ENCODE measurements at places on chromosomes 3 and 15.

DNA sequence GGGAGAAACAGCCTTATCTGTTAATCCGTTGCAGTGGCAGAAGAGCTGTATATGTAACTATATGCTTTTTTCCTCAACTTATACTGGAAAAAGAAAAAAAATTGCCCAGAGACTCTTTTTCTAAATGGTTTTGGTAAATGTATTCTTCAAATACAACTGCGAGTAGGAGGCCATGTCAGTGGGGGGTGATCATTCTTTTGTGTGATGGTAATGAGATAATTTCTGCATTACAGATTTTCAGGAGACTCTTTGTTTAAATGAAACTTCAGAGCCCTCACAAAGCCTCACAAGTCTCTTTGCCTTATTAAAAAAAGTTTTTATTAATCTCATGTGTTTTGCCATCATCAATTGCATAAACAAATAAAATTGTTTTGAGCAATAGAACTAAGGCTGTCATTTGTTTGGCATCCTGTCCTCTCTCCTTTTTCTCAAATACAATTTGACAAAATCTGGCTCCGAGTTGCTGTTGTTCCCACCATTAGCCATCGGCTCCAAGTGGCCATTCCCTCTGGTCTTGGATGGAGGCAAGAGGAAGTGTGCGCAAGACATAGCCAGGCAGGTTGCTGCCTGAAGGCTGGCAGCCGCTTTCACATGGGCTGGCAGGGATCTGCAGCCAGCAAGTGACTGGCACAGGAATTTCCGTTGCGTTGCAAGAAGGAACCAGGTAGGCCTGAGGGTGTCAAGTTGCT is 116.7 kb downstream of the FNDC3B start:
- DNase-seq = no peak

DNA sequence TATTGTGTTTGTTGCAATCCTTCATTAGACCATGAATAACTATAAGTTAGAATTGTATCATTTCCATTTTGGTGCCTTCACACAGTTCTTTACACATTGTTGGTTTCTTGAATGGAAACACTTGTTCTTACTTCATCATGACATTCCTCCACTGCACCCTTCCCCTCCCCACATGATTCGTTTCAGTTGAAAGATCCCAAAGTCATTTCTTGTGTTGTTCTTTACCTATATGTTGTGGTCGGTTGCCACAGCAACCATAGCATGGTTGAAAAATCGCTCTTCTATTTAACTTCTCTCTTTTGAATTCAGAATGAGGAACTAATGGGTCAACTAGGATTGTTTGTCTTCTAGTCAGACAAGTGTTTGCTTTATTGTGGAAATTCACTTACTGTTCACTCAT is 103.3 kb downstream of the IL1RAP start:
- DNase-seq = no peak

- DNase-seq = no peak
Observed at GRCh38 chr15:65212097-65212496, 824 bp upstream of the CILP start.

GRCh38 chr15:60318216-60318867 is 79.4 kb downstream of the ANXA2 start:
- no peak for DNase-seq

DNA sequence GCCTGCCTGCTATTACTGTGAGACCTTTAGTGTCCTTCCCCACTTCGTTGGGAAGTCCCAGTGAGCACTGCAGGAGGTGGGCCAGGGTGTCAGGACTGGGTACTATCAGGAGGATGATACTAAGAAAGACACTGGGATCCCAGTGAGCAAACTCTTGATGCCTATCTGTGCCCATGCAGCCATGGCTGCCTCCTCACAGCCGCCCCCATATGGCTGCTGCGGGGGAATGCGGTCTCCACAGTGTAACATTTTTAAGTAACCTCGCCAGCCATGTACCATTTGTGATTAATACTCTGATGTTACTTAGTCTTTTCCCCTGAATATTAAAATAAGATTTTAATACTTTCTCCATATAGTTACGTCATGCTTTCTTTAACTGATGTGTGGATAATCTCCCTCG is 312.2 kb downstream of the RYR3 start:
- DNase-seq = no peak

DNA sequence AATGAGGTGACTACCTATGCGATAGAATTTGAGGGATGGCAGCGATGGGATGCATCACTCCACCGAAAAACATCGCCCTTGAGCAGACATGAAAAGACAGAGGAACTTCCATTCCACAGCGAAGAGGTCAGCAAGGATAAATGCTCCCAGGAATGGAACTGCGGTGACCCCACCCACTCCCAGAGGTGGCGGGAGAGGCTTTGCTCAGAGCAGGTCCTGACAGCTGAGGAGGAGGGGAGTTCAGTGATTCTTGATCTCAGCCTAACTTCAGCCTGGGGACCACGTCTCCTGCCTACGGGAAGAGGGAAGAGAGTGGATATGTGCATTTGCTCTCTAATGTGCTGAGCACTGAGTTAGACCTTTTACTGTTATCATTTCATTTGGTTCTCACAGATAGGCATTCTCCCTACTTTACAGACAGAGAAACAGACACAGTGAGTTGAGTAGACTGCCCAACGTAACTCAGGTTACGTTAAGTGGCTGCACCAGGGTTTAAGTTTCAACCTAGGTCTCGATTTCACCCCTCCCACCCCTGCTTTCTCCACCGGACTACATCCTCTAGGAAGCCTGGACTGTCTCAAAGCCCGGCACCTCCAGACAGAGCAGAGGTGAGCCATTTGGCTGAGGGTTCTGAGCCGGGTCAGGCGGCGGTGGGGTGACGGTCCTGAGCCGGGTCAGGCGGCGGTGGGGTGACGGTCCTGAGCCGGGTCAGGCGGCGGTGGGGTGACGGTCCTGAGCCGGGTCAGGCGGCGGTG is 170.0 kb downstream of the RAB11A start:
- DNase-seq = no peak
